ENCODE measurements at places on chromosomes 11 and 22.

DNA sequence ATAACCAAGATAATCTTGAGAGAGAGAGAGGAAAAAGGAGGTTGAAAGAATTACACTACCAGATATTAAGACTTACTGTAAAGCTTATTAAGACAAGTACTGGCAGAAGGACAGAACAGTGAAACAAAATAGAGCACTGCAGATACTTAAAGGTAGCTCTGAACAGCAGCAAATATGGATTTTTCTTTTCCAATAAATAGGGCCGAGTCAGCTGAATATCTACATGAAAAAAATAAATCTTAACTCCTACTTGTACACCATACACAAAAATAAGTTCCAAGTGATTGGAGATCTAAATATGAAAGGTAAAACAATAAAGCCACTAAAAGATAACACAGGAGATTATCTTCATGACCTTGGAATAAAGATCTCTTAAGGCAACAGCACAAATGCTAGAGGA, 12.4 kb downstream of the THAP12 start:
- no peak for DNase-seq

DNA sequence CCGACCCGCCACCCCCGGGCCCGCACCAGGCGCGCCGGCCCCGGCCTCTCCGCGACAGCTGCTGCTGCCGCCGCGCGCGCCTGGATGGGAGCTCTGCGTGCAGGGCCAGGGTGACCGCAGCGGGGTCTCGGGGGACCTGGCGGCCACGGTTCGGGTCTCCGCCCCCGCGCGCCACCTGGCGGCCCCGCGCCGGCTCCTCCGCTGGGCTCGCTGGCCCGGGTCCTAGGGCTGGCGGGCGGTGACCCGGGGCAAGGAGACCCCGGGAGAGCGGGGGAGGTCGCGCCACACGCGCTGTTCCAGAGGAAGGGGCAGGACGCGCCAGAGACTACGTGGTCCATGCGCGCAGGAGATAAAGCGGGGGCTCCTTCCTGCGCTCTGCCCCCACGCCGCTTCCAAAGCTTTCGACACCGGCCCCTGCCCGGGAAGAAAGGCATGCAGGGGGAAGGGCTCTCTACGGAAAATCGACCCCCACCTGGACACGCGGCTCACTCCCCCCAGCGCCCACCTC, 562 bp downstream of the SHANK2 start:
- no peak for DNase-seq

GRCh38 chr11:14242733-14243132, 116.2 kb downstream of the RRAS2 start:
- no peak for DNase-seq

GRCh38 chr11:12029119-12029518, 20.7 kb upstream of the DKK3 start:
- DNase-seq, result no peak

- no peak for DNase-seq
Observed at GRCh38 chr22:32991353-32992101, 66.7 kb downstream of the SYN3 start.

All from activated CD4-positive, alpha-beta T cell treated with anti-CD3 and anti-CD28 coated beads, Interleukin-10, Interleukin-2, amounts not matched to agents 100 ng/mL and 50 ng/mL, durations not matched to agents 16 hours and 8 hours (primary cell).